GM19239 (cell line): ENCODE measurements at places on chromosomes 7 and 10.
A peak's percentile ranks its signal among the peaks of the same experiment; 100 is the strongest.

DNA sequence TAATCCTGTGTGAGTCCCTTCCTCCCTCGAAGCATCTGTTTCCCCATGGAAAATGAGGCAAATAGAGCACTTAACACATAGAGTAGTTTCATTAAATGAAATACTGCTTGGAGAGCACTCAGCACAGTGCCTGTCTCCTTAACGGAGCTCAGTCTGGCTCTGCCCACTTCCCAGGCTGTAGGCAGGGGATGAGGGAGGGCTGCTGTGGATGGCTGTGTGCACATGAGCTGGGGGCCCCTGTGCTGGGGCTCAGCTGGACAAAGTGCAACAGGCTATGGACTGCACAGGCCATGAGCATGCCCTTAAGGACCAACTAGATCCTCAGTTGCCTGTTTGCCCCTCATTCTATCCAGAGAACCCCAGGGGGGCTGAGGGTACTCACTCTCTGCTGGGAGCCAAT lies 14.5 kb downstream of the ZCCHC24 start:
- no peak for DNase-seq

DNA sequence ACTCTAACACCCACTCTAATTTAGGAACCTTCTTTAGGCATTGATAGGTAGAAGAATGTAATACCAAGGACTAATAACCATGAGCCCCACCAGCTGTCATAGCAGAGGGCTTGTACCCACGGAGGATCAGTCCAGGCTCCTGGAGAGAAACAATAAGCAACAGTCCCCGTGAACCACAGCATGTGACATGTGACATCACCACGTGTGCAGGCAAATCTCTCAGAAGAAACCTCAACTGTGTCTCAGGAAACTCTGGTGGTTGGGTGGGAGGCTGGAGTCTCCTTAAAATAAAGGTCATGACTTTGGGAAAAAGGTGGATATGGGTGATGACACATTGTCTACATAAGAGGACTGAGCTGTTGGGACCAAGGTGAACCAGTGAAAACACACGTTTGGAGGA lies 653.9 kb upstream of the FOXK1 start:
- DNase-seq: no peak

GRCh38 chr10:90417029-90417428 lies 440.8 kb downstream of the HTR7 start:
- DNase-seq: no peak

DNA sequence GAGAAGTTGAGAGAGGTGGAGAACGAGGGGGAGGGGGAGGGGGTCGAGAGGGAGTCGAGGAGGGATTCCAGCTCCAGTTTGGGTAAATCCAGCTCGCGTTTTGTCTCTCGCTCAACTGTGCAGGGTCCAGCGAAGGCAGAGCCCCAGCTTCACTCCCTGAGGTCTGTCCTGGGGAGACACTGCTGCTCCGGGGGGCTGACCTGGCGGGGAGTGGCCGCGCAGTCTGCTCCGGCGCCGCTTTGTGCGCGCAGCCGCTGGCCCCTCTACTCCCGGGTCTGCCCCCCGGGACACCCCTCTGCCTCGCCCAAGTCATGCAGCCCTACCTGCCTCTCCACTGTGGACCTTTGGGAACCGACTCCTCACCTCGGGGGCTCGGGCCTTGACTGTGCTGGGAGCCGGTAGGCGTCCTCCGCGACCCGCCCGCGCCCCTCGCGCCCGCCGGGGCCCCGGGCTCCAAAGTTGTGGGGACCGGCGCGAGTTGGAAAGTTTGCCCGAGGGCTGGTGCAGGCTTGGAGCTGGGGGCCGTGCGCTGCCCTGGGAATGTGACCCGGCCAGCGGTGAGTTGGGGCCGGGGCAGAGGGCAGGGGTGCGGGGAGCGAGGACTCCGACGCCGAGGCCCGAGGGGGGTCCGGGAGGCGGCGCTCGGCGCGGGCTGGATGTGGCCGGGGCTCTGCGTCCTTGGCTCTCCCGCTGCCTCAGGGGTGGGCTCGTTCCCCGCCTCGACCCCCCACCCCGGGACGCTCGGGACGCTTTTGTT lies at the start of gene TET1:
Gene TET1, plus strand, starts transcription at position 152 of the 757 bp plus-strand sequence. CDS start 12,002 bp downstream, outside the sequence.
- no peak for DNase-seq

- DNase-seq: no peak
Measured at GRCh38 chr10:53331460-53331859, 558.9 kb upstream of the MBL2 start.

DNA sequence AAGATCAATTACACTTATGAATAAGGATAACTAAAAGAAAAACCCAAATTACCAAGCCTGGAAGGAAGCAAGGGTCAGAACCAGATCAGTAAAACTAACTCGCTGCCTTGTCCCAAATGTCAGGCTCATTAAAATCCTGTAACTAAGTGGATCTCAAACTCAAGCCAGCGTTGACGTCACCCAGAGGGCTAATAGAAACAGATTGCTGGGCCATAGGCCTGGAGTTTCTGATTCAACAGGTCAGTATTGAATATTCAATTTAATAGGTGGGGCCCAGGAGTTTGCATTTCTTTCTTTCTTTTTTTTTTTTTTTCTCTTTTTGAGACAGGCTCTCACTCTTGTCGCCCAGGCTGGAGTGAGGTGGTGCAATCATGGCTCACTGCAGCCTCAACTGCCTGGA lies 397.0 kb downstream of the CALN1 start:
- no peak for DNase-seq

DNA sequence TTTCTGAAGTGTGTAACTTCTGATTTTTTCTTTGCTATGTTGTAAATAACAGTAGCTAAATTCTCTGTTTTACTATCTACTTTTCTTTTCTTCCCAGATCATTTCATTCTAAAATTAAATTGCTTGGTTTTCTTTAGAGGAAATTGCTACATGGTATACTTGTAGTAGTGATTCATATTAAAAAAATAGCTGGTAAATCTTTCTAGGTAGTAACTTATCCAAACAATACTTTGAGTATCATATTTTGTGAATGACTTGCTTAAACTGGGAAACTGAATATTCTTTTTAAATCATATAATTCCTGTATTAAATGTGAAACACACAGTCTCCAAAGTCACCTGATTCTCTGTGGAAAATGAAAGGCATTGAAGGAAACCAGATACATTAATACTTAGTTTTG lies 85.5 kb downstream of the ZNRF2 start:
- no peak for DNase-seq

- peak; percentile 4 for DNase-seq
Measured at GRCh38 chr10:22379059-22379458, 33.8 kb downstream of the SPAG6 start.

- DNase-seq: no peak
Measured at GRCh38 chr7:139265673-139266072, 34.6 kb downstream of the UBN2 start.

DNA sequence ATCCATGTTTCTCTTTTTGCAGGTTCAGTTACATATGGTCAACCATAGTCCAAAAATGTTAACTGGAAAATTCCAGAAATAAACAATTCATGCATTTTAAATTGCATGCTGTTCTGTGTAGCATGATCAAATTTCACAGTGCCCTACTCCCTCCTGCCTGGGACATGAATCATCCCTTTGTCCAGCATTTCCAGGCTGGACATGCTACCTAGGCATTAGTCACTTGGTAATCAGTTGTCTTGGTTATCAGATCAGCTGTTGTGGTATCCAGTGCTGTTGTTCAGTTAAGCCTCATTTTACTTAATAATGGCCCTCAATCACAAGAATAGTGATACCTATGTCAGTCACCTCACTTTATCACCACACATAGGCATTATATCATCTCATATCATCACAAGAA lies 7.3 kb upstream of the PNLIP start:
- no peak for DNase-seq

GRCh38 chr7:129366-130221 lies 62.8 kb upstream of the FAM20C start:
- no peak for DNase-seq

GRCh38 chr7:116724560-116725231 lies 52.7 kb downstream of the MET start:
- no peak for DNase-seq

DNA sequence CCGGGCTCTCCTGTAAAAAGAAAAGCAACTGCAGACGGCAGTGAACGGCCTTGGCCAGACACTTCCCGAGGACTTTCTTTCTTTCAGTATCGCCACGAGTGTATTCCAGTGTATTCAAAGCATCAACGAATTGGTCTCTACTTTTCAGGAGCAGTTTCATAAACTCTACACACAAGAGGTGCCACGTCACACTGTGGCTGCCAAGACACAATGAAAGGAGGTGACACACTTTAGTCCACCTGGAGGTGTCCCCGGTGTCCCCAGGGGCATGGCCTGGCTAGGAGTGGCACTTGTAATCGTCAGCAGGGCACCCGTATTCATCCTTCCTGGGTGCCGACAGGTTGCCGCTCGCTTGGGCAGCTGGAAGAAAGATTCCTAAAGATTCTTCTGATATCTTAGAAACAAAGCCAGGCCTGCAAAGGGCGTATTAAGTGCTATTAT lies 5.0 kb downstream of the TNS3 start:
- DNase-seq: no peak

- peak; percentile 62 for DNase-seq
Measured at GRCh38 chr7:522071-522950, 2.7 kb upstream of the PDGFA start.

DNA sequence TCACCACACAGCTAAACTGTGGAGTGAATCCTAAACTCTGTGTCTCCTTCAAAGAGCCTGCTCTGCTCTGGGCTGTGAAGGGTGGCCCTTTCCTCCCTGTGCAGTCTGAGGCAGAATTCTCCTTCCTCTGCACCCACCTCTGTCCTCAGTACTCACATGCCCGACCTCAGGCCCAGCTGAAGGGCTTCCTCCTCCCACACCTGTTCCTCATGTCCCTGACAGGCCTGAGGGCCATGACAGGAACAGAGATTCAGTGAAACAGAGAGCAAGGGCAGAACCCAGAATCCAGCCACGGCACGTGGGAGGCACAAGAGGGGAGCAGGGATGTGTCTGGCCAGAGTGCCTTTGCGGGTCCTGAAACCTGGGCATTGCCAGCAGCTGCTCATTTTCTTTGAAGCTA lies 13.9 kb downstream of the CREB3L2 start:
- no peak for DNase-seq

DNA sequence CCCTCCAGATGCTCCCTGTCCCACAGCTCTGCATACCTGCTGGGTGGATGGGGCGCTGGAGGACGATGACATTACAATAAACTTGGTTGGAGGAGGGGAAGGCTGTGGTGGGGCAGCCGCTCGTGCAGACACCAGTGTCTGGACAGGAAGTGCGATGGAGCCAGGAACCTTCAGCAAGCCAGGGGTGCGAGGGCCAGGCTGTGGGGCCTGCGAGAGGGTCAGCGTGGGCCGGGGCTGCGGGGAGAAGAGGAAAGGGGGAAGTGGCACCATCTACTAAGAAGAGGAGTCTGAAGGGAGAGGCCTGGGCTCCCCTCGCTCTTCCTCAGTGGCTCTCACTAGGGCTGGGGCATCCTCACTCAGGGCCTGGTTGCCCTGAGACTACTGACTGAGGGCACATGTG lies 6.4 kb downstream of the AP4M1 start:
- no peak for DNase-seq

GRCh38 chr10:21712975-21713374 lies 178.9 kb downstream of the MLLT10 start:
- no peak for DNase-seq

DNA sequence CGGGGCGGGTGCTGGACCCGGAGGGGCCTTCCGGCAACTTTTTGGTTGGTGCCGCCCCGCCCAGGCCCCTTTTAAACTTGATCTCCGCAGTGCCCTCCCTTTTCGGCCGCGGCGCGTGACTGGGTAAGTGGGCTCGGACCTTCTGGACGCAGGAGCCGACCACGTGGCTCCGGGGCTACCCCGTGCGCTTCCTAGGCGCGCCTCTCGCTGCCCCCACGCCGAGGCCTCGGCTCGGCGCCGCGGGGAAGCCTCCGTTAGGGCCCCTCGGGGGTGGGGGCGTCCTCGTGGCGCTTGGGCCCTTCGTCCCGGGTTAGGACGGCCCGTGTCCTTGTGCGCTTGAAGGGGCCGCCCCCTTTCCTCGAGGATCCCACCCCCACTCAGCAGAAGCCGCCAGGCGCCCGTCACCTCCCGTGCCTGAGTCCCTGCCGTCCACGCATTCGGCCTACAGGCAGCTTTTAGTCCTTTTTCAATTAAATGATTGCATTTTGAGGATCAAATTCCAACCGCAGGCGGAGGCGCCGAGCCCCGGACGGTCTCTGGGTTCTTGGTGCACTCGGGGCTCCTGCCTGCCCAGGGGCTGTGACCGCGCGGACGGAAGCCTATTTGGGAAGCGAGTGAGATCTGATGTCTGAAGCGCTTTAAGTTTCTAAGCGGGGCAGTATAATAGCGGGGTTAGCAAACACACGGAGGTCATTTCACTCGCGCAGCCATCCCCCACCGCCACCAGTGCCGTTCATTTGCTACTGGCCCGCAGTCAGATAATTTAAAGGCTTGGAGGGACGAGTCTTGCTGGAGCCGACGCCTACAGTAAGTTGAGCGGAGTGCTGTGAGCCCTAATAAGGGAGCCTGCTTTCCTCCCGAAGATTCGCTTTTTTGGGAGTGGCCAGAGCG lies 31.8 kb upstream of the TOMM7 start:
- peak; percentile 90 for DNase-seq

- no peak for DNase-seq
Measured at GRCh38 chr10:33657154-33657908, 322.9 kb upstream of the NRP1 start.

DNA sequence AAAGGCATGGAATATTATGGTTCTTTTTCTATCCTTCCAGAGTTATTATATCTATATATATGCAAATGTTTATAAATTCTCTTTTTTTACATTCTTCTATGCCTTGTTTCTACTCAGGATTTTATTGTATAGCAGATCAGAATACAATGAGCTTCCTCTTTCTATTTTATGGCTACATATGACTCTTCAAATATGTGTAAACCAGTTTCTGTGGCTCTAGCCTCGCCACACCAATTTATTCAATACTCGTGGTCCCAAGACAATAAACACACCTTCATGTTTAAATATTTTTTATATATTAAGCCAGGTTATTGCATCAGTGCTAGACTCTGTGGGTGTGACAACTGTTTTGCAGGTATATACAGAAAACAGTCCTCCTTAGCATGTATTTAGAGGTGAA lies 237.5 kb upstream of the MKLN1 start:
- DNase-seq: no peak

GRCh38 chr7:43244784-43245183 lies 132.3 kb downstream of the HECW1 start:
- no peak for DNase-seq

GRCh38 chr10:84008878-84009277 lies 130.4 kb upstream of the GHITM start:
- peak; percentile 37 for DNase-seq

DNA sequence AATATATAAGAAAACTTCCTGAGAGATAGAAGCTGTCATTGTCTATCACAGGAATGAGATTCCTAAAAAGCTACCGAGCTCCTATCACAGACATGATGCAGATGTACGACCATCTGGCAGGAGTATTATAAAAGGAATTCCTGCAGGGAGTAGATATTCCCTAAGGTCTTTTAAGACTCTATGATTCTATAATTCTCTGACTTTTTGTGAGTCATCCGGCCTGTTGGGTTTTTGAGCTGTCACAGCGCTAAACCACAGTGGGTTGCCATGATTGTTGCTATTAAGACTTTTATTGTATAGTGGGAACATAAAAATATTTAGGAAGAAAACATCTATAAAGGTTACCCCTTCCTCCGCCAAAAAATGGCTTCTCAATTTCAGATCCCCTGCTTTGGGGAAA lies 223.4 kb downstream of the BMPER start:
- no peak for DNase-seq
